ENCODE measurements at places on chromosomes 7 and 10.
A peak's percentile ranks its signal among the peaks of the same experiment; 100 is the strongest.

DNA sequence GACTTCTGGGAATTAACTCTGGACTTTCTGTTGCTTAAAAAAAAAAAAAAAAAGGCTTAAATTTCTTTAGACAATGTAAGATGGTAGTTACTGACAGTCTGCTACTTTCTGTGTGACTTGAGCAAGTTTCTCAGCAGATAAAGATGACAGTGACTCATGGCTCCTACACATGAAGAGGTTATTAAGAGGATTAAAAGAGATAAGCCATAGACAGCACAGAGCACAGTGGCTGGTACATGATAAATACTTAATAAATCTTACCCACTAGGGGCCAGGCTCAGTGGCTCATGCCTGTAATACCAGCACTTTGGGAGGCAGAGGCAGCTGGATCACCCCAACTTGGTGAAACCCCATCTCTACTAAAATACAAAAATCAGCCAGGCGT is 174.8 kb downstream of the JAZF1 start:
- DNase-seq = no peak
- no peaks in the 10 kb centered on the region for H3K36me3 ChIP-seq
- H3K27ac ChIP-seq = no peak overlapping the region
- H3K27me3 ChIP-seq = no peaks in the 10 kb centered on the region

- H3K27me3 ChIP-seq = no peaks in the 10 kb centered on the region
- H3K36me3 ChIP-seq = peaks cover 3% of the 10 kb centered on the region
- peaks cover 46% of the 10 kb centered on the region for H3K4me1 ChIP-seq
- DNase-seq = peak; percentile 88
Measured at GRCh38 chr7:155206318-155207020, 91.2 kb upstream of the INSIG1 start.

- H3K36me3 ChIP-seq = no peaks in the 10 kb centered on the region
- H3K27ac ChIP-seq = no peak overlapping the region
- no peaks in the 10 kb centered on the region for H3K4me1 ChIP-seq
- DNase-seq = no peak
Measured at GRCh38 chr7:46143949-46144917, 223.2 kb upstream of the IGFBP3 start.

- H3K4me3 ChIP-seq = peak overlapping the region; percentile 74
- no peaks in the 10 kb centered on the region for H3K27me3 ChIP-seq
- peak; percentile 99 for DNase-seq
- peak overlapping the region; percentile 56 for H3K27ac ChIP-seq
- peaks cover 33% of the 10 kb centered on the region for H3K4me1 ChIP-seq
- H3K36me3 ChIP-seq = peaks cover 23% of the 10 kb centered on the region
Measured at GRCh38 chr7:44082541-44083207, 344 bp upstream of the POLM start.

- H3K4me3 ChIP-seq = no peak overlapping the region
- no peaks in the 10 kb centered on the region for H3K4me1 ChIP-seq
- no peaks in the 10 kb centered on the region for H3K27me3 ChIP-seq
- DNase-seq = no peak
- no peaks in the 10 kb centered on the region for H3K36me3 ChIP-seq
- no peak overlapping the region for H3K27ac ChIP-seq
Measured at GRCh38 chr10:126223512-126224067, 164.7 kb downstream of the ADAM12 start.

DNA sequence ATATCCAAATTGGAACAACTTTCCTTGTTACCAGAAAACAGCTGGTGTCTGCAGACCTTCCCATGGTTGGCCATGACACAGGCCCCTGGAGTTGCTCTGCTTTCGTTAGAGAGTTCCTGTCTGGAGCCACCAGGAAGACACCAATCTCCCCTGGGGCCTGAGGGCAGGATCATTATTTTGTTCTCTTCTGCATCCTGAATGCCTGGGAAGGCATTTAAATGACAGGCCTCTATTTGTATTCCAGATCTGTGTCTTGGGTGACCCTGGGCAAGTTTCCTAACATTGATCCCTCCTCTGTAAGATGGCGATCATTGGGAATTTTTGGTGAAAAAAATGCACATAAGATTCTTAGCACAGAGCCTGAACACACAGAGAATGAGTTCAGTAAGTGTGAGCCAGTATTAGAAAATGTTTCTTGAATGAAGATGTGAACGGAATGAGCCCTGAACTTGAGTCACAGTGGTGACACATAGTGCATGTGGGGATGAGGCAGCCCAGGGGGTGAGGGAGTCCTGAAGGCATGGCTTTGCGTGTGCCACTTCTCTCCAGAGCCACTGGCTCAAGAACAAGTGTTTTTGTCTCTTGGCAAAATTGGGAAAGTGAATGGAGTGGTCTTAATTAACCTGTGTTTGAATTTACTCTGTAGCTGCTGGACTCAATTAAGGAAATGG is 28.4 kb downstream of the BMPER start:
- no peaks in the 10 kb centered on the region for H3K36me3 ChIP-seq
- H3K4me3 ChIP-seq = no peak overlapping the region
- H3K27ac ChIP-seq = no peak overlapping the region
- DNase-seq = no peak
- H3K4me1 ChIP-seq = peaks cover 2% of the 10 kb centered on the region
- peaks cover 18% of the 10 kb centered on the region for H3K27me3 ChIP-seq

All from activated CD4-positive, alpha-beta memory T cell treated with anti-CD3 and anti-CD28 coated beads for 36 hours (primary cell).